ENCODE measurements at places on chromosomes 4 and X. TPM values are rescaled to one million over a fixed set of nuclear protein-coding genes. Genes with fewer than 3 reads are reported as not detected.

Gene USP17L11
- total RNA-seq: not detected

Gene FGD1
- total RNA-seq: 5.7 TPM

Gene RIPPLY1
- total RNA-seq: not detected

Gene ZAR1
- not detected for total RNA-seq

Gene PNCK
- total RNA-seq: 10.3 TPM

Gene XK
- 4.2 TPM for total RNA-seq

Gene RNF128
- 13.7 TPM for total RNA-seq

Measured in urinary bladder (tissue), 4 donors.